ENCODE measurements at places on chromosomes 7 and 10.

- DNase-seq: no peak
Measured at GRCh38 chr10:51590818-51591217, 108.6 kb downstream of the CSTF2T start.

- DNase-seq: no peak
Measured at GRCh38 chr10:44881649-44882048, 29.5 kb upstream of the TMEM72 start.

DNA sequence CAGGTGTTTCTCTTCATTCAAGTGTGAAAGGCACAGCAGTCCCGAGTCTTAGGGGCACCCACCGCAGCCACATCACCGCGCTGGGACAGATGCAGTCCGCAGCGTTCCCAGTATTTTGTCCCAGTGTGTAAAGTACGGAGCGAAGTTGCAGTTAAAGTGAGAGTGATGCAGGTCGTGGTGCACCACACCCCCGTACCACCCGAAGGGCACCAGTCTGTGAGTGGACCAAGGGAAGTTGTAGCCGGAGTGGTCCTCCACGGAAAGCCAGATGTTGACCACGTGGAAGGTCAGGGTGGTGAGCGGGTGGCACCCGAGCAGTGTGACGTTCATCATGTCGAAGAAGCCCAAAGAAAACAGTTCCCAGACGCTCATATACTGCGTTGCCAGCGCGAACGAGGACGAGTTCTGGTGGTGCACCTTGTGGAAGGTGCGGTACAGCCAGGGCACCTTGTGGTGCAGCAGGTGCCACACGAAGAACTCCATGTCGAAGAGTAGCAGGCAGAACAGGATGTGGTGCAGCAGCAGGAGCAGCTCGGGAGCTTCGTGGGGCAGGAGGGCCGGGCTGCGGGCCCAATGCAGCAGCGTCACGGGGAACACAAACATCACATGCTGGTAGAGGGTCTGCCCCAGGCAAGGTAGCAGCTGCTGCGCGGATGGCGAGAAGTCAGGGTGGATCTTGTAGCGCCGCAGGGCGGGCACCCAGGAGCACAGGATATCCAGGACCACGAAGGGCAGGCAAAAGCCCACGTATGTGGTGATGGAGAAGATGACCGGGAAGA is 526 bp downstream of the CH25H start:
- DNase-seq: no peak

- no peak for DNase-seq
Measured at GRCh38 chr7:36217961-36218284, 64.9 kb downstream of the EEPD1 start.

- DNase-seq: peak; percentile 3
Measured at GRCh38 chr10:82308641-82309040, 433.6 kb downstream of the NRG3 start.

DNA sequence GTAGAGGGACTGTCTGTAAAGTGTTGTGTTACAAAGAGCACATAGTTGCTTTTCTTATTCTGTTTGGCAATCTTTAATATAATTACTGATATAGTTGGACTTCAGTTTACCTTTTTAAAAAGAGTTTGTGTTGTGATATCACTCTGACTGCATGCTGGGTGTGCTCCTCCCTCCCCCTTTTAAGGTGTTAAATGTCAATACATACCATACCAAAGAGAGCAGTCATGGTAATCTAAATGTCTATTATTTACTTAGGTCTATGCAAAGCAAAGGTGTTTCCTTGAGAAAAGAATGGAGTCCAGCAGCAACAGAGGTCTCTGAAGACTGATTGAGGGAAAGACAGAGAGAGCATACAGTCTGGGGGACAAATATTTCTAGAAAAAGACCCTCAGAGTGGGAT is 275.1 kb upstream of the NRP1 start:
- no peak for DNase-seq

DNA sequence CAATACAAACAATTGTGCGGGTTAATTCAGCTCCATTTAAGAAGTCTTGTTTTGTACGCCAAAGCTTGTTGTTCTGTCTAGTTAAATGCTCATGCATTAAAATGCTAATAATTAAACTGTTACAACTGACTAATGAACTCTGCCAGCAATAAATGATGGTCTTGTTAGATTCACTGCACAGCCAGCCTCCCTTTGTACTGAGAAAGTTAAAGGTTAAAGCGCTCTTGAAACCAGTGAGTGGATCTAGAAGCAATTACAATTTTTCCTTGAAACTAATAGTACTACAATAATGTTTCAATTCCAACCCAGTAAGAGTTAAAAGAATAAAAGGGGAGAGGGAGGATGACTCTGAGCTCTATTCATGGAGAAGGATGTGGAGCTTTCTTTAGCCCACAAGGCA is 233.0 kb downstream of the EMX2 start:
- no peak for DNase-seq

- peak; percentile 69 for DNase-seq
Measured at GRCh38 chr10:79904671-79905321, 44.1 kb downstream of the SFTPD start.

Measured in amniotic epithelial cell (primary cell).